SW 1271 (cell line): ENCODE measurements at places on chromosomes 6 and 20.

- no peak for DNase-seq
These were observed 502 bp upstream of the HTR1E start for GRCh38 chr6:86936834-86937218.

DNA sequence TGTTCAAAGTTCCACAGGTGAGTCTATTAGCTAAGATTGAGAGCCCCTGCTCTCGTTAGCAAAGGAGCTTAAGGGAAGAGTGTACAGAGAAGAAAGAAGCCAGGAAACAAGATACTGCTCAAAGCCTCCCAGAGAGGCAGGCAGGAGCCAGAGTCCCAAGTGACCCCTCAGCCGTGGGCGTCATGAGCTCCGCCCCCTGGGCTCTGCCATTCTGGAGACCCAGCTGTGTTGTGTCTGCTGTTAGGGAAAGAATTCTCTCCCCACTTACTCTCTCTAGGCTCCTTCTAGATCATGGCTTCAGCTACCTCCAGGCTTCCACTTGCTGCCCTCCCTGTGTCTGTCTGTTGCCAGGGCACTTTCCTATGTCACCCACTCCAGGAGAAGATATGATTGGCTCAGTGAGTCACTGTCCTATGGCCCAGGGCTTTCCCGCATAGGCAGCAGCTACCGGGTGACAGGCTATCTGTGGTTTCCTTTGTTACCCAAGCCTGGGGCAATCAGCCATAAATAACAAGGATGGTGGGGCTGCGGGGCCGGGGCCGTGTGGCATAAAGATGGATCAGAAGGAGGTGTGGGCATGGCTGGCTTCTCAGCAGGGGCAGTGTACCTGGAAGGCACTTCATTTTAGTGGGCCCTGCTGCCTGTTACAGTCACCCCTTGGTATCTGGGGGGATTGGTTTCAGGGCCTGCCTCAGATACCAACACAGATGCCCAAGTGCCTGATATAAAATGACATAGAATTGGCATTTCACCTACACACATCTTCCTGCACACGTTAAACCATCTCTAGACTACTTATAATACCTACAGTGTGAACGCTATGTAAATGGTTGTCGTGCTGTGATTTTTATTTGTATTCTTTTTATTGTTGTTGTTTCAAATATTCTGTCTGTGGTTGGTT is 118.9 kb downstream of the ARMC2 start:
- no peak for DNase-seq

DNA sequence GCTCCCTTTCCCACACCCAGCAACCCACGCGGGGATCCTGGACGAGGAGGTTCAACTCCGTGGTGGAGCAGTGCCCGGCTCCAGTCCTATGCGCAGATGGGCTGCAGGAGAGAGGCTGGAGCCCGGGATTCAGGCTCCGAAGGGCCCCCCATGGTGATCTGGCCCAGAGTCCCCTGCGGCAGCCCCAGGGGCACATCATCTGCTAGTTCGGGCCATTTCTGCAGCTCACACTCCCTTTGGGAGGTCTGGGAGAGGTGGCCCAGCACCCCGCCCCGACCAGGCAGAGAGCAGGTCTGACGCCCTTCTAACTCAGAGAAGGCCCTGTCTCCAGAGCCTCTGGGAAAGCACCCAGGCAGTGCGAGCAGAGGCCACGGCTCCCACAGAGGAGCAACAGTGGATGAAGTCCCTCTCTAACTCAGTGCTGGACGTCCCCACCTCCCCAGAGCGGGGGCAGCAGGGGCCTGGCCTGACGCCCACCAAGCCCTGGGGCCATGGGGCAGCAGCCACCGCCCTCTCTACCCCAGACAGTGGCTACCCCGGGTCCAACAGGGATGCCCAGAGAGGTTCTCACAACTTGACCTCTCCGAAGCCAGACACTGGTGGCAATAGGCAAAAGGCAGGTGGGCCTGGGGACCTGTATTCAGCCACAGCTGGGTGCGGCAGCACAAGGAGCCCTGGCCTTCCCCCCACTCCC is 3.3 kb downstream of the KCNQ2 start:
- no peak for DNase-seq

GRCh38 chr20:45963059-45964005 is 8.7 kb downstream of the ZNF335 start:
- no peak for DNase-seq

- DNase-seq = no peak
These were observed 60.1 kb downstream of the MMS22L start for GRCh38 chr6:97222903-97223302.

- peak; percentile 12 for DNase-seq
These were observed 34.0 kb upstream of the TRAM2 start for GRCh38 chr6:52610745-52611355.

GRCh38 chr6:25675167-25675566 is 23.2 kb downstream of the SCGN start:
- no peak for DNase-seq

- no peak for DNase-seq
These were observed 46.0 kb downstream of the CAP2 start for GRCh38 chr6:17439243-17439993.

GRCh38 chr6:156562019-156562418 is 215.2 kb upstream of the ARID1B start:
- no peak for DNase-seq

DNA sequence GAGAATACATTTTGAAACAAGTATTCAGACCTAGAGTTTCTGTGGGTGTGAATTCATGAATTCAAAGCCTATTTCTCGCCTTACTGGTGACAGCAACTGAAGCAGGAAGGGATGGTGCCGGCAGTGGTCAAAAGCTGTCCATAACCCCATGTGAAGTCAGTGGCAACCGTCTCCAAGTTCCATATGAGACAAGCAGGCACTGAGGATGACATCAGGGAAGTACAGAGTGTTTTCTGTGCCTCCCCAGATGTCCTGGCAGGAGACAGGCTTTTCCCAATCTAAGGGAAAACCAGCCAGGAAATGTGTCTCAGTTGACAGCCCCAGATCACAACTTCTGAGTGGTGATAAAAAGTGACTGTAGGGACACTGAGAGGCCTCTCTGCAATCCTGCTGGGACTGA is 66.6 kb downstream of the HIVEP2 start:
- DNase-seq = no peak

DNA sequence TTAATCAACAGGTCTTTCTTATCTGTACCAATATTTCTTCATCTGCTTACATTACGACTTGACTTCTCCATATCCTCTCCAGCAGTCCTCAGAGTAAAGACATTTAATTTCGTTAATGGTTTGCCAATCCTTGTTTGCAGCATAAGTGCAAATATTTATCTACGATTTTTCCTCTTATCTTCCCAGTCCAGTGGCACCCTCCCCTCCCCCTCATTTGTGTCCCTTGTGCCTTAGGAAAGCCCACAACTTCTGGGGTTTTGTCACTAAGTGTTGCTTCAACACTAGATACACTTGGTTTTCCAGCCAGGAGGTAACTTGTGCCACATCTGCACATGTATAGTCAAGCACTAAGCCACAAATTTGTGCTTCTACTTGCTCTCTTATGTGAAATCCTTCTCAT is 327.2 kb downstream of the CBLN4 start:
- no peak for DNase-seq

DNA sequence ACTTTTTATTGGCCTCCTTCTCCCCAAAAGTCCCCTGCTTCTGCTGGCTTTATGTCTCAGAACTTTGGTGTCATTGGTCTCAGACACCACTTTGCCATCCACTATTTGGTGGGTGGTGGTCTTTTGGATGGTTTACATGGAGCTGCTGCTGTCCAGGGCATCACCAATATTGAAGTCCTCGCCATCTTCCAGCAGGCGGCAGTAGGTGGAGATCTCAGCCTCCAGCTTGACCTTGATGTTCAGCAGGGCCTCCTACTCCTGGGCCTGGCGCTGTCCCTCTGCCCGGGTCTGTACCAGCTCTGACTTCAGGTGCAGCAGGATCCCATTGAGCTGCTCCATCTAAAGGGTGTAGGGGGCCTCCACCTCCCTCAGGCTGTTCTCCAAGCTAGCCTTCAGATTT is 148.4 kb upstream of the FOXA2 start:
- DNase-seq = no peak
